ENCODE measurements at places on chromosomes 16 and 17. TPM values are rescaled to one million over a fixed set of nuclear protein-coding genes. Genes with fewer than 3 reads are reported as not detected.

The SARM1 gene
- total RNA-seq: 10.8 TPM

The C1QTNF8 gene
- total RNA-seq: not detected

The TBC1D3E gene
- not detected for total RNA-seq

The ADAMTS18 gene
- 0.29 TPM for total RNA-seq

The NPLOC4 gene
- total RNA-seq: 69.8 TPM

The PRSS53 gene
- total RNA-seq: 2.6 TPM

The TNP2 gene
- not detected for total RNA-seq

The FOXN1 gene
- total RNA-seq: 0.32 TPM

- H3K36me3 ChIP-seq: no peaks in the 10 kb centered on the region
- peak within 1 kb of the TSS; percentile 90 for H3K27ac ChIP-seq
- no peaks in the 10 kb centered on the region for H3K27me3 ChIP-seq
- H3K4me1 ChIP-seq: peaks cover 4% of the 10 kb centered on the region
Observed at GRCh38 chr16:69761983-69762813, at the start of gene WWP2. TSS of gene WWP2 (plus strand) at chr16:69762332. CDS start at chr16:69787011, 24,679 bp downstream.

DNA sequence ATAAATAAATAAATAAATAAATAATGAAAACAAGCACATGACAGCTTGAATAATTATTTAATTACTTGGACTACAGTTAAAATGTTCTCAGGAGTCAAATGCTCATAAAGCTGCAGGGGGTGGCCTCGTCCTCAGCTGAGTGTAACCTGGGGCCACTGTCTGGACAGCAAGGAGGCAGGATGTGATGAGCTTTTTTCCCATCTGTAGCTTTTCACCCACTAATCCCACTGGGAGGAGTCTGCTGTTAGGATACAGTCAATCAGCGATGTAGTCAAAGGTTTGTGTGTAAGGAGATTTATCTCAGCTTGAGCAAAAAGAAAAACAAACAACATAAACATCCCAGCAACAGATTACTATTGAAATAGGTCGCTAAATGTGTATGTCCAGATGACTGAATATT, 22.5 kb downstream of the ZCCHC14 start:
- H3K4me3 ChIP-seq: no peak overlapping the region
- no peaks in the 10 kb centered on the region for H3K27me3 ChIP-seq
- peaks cover 25% of the 10 kb centered on the region for H3K4me1 ChIP-seq
- no peak for DNase-seq
- H3K36me3 ChIP-seq: no peaks in the 10 kb centered on the region
- H3K27ac ChIP-seq: no peak overlapping the region

DNA sequence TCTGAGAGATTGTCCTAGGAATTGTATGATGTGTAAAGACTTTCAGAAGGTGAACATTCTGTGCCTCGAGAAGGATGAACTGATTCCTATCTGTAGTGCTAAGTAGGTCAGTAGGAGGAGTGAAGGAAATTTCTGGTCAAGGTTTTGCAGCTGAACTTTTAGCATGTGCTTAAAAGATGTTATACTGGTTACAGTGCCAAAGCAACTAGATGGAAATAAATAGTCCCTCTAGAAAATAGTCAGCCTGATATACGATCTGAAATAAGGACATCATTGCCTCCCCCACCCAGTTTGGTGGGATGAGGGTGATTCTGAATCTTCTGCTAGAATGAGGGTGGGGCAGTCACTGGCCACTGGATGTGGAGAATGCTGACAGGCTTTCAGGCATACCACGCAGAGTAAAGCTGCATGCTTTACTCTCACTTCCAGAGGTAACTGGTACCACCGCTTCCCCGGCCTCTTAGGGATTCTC, 57.2 kb upstream of the VPS4A start:
- H3K27ac ChIP-seq: no peak overlapping the region
- no peak for DNase-seq
- no peaks in the 10 kb centered on the region for H3K4me1 ChIP-seq
- H3K36me3 ChIP-seq: no peaks in the 10 kb centered on the region

- no peaks in the 10 kb centered on the region for H3K27me3 ChIP-seq
- H3K4me1 ChIP-seq: no peaks in the 10 kb centered on the region
- DNase-seq: no peak
- no peak overlapping the region for H3K4me3 ChIP-seq
- H3K27ac ChIP-seq: no peak overlapping the region
Observed at GRCh38 chr17:76151896-76152454, 10.9 kb upstream of the FOXJ1 start.

DNA sequence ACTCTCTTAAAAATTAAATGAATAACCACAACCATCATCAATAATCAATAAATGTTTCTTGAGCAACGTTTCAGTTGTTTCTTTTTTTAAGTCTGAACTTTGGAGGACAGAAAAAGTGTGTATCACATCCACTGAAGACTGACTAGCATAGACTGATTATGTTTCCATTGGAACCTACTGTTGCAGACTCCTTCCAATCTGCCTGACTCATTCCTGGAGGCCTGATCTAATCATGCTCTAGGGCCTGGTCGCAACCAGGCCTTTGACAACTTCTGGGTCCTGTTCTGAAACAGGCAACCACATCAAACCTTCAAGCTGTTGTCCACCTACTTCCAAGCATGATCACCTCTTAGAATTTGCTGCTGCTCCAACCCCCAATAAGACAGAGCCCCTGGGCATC, 109.2 kb upstream of the NUDT7 start:
- H3K27me3 ChIP-seq: no peaks in the 10 kb centered on the region
- H3K27ac ChIP-seq: no peak overlapping the region
- no peaks in the 10 kb centered on the region for H3K4me1 ChIP-seq
- no peaks in the 10 kb centered on the region for H3K36me3 ChIP-seq
- H3K4me3 ChIP-seq: no peak overlapping the region

DNA sequence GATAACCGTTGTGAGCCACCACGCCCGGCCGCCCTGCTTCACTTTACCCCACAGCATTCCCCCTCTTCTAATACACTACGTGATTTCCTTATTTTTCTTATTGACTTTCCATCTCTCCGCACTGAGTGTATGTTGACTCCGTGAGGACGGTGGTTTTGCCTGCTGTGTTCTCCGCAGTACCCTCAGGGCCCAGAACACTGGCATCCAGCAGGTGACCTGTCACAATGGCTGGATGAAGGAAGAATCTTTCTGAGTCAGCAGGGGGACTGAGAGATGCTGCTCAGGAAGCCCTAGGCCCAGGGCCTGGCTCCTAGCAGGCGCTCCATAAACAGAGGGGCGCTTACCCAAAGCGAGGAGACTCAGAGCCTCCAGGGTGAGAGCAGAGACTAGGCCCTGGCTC, 79.5 kb downstream of the RTN4RL1 start:
- no peaks in the 10 kb centered on the region for H3K36me3 ChIP-seq
- DNase-seq: no peak
- H3K27me3 ChIP-seq: no peaks in the 10 kb centered on the region
- no peak overlapping the region for H3K27ac ChIP-seq
- no peaks in the 10 kb centered on the region for H3K4me1 ChIP-seq

- peak; percentile 71 for DNase-seq
- peak within 1 kb of the TSS; percentile 88 for H3K27ac ChIP-seq
- no peaks in the 10 kb centered on the region for H3K27me3 ChIP-seq
Observed at GRCh38 chr16:29811896-29812665, at the start of gene PRRT2. TSS of gene PRRT2 (plus strand) at chr16:29812193. CDS start at chr16:29813055, 862 bp downstream.

DNA sequence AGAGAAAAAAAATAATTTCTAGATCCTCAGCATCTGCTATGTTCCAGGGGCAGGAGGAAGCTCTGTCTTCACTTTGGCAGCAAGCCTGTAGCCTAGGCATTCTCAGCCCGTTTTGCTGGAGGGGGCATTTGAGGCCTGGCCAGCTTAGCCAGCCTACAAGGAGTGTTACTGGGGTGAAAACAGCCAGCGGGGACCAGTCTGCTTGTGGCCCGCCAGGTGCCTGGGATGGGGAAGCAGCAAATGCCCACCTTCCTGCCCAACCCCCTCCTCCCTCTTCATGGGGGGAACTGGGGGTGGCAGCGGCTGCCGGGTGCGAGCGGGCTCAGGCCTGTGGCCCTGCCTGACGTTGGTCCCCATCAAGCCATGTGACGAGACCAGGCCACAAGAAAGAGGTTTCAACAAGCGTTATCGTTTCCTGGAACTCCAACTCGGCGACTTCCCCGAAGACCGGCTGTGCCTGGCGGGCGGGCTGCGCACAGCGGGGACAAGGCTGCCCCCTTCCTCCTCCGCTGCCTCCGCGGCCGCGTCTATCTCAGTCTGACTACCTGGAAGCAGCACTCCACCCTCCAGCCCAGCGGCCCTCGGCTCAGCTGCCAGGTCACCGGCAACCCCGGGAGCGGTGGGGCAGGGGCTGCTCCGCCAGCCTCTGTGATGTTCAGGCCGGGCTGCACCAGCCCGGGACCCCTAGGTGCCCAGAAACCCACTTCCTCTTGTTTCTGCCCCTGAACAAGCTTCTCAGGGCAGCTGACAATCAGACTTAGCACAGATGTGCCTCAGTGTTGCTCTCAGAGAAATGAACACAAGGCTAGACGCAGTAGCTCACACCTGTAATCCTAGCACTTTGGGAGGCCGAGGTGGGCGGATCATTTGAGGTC, 22.9 kb downstream of the SOCS1 start:
- no peaks in the 10 kb centered on the region for H3K27me3 ChIP-seq
- H3K4me3 ChIP-seq: no peak overlapping the region
- peaks cover 5% of the 10 kb centered on the region for H3K4me1 ChIP-seq
- peak; percentile 50 for DNase-seq
- H3K27ac ChIP-seq: peak overlapping the region; percentile 37

- peak overlapping the region; percentile 78 for H3K27ac ChIP-seq
- H3K4me3 ChIP-seq: peak overlapping the region; percentile 44
- peak; percentile 67 for DNase-seq
- peaks cover 9% of the 10 kb centered on the region for H3K4me1 ChIP-seq
Observed at GRCh38 chr16:88454523-88454947, 1.5 kb downstream of the ZFPM1 start.

DNA sequence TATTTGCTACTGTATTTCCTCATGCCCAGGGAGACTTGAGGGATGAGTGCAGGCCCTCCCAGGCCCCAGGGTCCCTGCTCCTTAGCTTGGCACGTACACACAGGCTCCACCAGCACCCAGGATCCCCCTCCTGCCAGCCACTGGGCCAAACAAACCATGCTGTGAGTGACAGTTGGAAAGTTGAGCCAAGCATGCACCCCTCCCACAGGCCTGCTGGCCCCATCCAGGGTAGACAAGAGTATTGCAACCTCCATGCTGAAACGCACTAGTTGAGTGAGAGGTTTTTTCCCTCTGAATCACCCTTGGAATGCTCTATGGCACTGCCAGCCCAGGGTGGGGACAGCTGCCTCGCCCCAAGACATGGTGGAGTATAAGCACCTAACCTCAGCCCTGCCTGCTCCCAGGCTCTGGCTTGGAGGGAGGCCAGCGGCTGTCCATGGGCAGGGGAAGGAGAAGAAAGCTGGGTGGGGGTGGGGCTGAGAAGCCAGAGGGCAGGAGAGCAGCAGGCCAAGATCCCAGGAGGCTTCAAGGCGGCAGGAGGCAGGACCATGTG, 49.6 kb downstream of the PITPNM3 start:
- no peaks in the 10 kb centered on the region for H3K36me3 ChIP-seq
- H3K27me3 ChIP-seq: no peaks in the 10 kb centered on the region
- H3K27ac ChIP-seq: no peak overlapping the region
- no peaks in the 10 kb centered on the region for H3K4me1 ChIP-seq

GRCh38 chr16:2955779-2956578, 8.1 kb upstream of the KREMEN2 start:
- H3K4me3 ChIP-seq: no peak overlapping the region
- no peak overlapping the region for H3K27ac ChIP-seq
- H3K36me3 ChIP-seq: no peaks in the 10 kb centered on the region

DNA sequence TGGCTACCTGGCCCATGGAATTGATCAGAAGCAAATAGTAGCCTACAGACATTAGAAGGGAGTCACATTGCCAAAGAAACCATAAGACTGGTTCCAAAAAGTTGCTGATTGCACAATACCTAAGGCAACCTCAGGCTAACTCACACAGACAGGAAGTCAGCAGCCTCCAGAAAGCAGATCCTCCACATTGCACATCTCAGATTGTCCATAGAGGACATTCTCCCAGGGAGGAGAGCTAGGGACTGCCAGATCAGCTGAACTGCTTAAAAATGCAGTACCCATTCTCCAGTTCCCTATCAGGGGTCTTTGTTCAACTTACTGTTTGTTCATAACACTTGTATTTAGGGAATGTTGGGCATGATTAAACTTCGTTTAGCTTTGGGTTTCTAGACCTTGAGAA, 4.2 kb downstream of the CCL3 start:
- no peak overlapping the region for H3K27ac ChIP-seq
- no peak for DNase-seq
- no peaks in the 10 kb centered on the region for H3K36me3 ChIP-seq

- no peak for DNase-seq
- H3K4me1 ChIP-seq: no peaks in the 10 kb centered on the region
- no peak overlapping the region for H3K4me3 ChIP-seq
- H3K36me3 ChIP-seq: no peaks in the 10 kb centered on the region
Observed at GRCh38 chr16:10608687-10609401, 28.4 kb upstream of the EMP2 start.

DNA sequence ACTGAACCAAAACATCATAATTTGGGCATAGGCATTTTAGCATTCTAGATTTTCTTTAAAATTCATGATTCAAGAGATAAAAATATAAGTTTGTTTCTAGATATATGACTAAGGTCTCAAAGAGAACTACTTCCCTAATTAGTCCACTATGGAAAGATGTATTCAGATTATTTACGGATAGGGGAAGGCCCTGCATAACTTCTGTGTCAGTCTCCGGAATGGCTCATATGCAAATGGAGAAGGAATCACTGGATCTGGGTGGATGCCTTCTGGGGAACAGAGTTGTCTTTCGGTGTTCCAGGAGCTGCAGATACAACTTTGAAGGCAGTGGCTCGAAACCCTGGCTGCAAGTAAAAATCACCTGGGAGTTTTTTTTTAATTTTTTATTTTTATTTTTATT, 17.1 kb upstream of the WFIKKN2 start:
- no peaks in the 10 kb centered on the region for H3K27me3 ChIP-seq
- H3K4me1 ChIP-seq: no peaks in the 10 kb centered on the region
- DNase-seq: no peak

DNA sequence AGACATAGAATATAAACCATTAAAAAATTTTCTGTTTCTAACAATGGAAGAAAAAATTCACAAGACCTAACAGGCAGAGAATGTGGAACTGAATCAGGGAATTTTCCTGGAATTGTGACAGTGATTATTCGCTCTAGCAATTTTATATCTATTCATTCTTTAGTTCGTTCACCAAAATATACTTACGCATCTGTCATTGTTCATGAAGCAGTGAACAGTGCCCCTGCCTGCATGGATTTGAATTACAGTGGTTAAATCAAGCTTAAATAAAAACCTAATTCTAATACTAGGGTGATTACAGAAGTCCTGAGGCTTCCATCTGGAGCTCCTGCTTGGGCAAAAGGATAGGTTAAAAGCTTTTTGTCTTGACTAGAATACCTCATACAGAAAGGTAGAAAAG, 48.6 kb downstream of the ABCA8 start:
- H3K27me3 ChIP-seq: no peaks in the 10 kb centered on the region
- H3K4me1 ChIP-seq: no peaks in the 10 kb centered on the region
- no peak for DNase-seq
- H3K27ac ChIP-seq: no peak overlapping the region
